ENCODE measurements at places on chromosomes 5 and 9.

DNA sequence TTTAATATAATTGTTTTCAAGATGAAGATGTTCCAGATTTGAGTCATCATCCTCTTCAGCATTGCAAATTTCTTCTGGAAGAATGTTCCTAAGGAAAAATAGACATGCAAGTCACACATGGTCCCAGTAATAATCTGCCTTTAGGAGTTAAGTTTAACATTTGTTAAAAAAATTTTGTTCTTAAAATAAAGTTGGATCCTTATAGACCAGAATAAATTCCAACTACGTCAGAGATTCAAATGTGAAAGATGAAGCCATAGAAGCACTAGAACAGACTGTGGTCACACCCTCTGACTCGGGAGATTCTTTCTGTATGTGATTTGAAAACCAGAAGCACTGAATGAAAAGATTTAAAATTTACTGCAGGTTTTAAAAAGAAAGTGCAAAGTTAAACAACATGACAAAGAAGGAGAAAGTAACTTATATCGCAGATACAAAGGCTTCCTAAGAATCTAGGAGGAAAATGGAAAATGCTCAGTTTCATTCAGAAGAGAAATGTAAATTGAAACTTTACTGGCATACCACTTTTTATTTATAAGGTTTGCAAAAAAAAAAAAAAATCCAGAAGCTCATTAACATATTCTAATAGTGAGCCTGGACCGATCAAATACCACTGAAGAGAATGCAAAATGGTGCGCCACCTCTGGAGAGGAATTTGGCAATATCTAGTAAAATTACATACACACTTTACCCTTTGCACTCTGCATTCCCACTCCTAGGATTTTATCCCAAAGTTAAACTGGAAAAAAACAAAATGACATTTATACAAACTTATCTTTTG, 14.3 kb upstream of the ASPN start:
- DNase-seq = no peak

GRCh38 chr9:38355115-38355514, 37.4 kb upstream of the ALDH1B1 start:
- DNase-seq = no peak

- no peak for DNase-seq
These were observed 147.3 kb downstream of the OSTF1 start for GRCh38 chr9:75235632-75236031.

DNA sequence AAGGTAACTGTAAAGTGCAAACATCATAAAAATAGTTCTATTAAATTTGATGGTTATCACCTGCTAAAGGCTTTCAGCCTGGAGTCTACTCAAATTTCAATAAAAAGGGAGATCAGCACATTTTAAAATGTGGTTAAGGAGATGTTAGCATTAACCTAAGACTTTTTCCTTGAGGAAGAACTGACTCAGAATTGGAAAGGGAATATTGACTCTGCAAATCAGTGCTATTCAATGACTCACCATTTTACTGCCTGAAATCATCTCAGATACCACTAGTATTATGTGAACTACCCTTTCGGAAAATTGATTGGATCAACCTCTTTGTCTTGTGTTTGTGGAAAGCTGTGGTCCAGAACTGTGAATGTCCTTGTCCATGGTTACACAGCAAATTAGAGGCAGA, 113.3 kb downstream of the ADRB2 start:
- DNase-seq = no peak

DNA sequence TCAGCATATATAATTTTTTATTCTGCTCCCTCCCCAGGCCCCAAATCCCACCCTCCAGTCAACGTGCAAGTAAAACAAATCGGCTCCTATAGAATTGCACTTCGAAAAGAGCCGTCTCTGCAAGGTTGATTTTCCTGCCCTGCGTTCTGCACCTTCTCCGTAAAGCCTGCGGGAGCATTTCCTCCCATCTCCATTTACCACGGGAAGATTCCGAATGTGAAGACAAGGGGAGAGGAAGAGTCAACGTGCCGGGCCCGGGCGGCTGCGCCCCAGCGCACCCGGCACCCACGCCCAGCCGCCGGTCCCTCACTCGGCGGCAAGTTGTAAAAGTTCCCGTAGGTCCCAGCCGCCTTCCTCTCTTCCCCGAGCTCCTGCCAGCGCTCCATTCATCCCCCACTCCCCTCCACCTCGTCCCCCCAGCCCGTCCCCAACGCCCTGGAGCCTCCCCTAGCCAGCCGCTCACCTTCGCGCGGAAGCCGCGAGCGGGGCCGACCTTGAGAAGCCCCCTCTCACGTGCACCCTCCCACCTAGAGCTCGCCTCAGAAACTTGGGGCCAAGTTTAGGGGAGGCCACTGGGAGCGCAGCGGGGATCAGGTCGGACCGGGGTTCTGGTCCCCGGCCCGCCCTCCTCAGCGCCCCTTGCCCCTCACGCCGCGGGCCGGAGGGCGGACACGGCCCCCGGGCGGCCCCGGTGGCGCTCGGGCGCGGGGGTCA, 431 bp downstream of the BNC2 start:
- no peak for DNase-seq

DNA sequence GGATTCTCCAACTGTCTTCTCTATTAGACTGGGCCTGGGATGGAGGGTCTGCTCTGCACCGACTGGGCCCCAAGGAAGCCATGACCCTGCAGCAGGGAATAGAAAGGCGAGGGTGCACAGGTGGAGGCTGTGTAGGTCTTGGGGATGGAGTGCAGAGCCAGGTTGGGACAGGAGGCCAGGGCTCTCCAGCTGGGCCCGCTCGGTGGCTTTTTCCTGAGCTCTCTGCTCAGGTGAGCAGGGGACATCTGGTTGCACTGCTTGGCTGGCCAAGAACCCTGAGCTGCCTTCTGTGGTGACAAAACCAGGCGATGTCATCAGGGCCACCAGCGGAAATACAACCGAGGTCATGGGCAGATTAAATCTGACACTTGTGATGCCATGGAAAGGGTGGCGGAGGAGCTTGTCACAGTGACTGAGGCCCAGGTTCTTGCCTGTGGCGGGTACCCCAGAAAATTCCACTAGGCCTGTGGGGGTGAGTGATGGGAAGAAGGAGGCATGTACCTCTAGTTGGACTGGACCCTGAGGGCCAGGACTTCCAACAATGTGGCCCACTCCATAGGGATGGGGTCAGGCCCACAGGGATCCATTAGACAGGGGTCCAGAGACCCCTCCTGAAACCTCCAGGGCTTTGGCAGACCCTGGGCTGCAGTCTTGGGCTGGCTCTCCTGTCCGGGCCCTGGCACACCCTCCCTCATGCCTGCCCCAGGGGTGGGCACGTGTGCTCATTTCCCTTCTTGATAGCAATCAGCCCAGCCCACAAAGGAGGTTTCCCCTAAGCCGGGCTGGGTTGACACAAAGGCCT, 4.4 kb upstream of the IL3 start:
- DNase-seq = no peak

Data from germinal center (tissue), 1 donor.